ENCODE measurements at places on chromosomes 7 and 10. TPM values are rescaled to one million over a fixed set of nuclear protein-coding genes. Genes with fewer than 3 reads are reported as not detected.

DNA sequence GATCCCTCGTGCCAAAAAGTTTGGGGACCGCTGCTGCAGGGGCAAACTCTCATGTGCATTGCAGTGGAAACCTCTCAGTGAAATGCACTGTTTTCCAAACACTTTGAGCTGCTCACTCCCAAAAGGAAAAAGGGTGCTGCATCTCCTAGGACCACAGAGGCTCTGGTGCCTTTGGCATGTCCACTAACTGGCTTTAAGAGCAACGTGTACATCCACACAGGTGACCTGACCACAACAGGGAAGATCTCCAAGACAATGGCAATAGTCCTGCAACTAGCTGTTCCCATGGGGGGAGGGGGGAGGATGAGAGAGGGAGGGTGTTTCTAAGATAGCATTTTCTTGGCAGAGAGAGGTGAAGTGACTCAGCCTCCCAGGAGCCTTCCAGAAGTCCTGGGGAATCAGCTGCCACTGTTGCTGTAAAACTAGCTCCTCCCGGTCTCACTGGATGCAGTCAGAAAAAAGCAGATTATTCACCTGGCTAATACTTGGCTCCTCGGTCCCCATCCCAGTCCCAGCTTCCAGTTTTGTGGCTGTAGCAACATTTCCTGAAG is 181.7 kb downstream of the HECW1 start:
- no peak for DNase-seq
- H3K4me3 ChIP-seq = no peak overlapping the region
- no peaks in the 10 kb centered on the region for H3K27me3 ChIP-seq
- no peaks in the 10 kb centered on the region for H3K4me1 ChIP-seq

The AEBP1 gene
- 153 TPM for total RNA-seq

GRCh38 chr7:84195295-84196060 is 889 bp upstream of the SEMA3A start:
- no peaks in the 10 kb centered on the region for H3K36me3 ChIP-seq
- peak overlapping the region; percentile 80 for H3K27ac ChIP-seq
- peaks cover 30% of the 10 kb centered on the region for H3K4me1 ChIP-seq

GRCh38 chr10:87660484-87661133 is 931 bp downstream of the PAPSS2 start:
- no peaks in the 10 kb centered on the region for H3K36me3 ChIP-seq
- H3K4me3 ChIP-seq = peak overlapping the region; percentile 70
- H3K4me1 ChIP-seq = peaks cover 29% of the 10 kb centered on the region
- peak overlapping the region; percentile 78 for H3K27ac ChIP-seq

GRCh38 chr7:41880107-41880506 is 177.2 kb upstream of the INHBA start:
- DNase-seq = no peak
- no peak overlapping the region for H3K4me3 ChIP-seq
- H3K27ac ChIP-seq = no peak overlapping the region
- no peaks in the 10 kb centered on the region for H3K27me3 ChIP-seq

DNA sequence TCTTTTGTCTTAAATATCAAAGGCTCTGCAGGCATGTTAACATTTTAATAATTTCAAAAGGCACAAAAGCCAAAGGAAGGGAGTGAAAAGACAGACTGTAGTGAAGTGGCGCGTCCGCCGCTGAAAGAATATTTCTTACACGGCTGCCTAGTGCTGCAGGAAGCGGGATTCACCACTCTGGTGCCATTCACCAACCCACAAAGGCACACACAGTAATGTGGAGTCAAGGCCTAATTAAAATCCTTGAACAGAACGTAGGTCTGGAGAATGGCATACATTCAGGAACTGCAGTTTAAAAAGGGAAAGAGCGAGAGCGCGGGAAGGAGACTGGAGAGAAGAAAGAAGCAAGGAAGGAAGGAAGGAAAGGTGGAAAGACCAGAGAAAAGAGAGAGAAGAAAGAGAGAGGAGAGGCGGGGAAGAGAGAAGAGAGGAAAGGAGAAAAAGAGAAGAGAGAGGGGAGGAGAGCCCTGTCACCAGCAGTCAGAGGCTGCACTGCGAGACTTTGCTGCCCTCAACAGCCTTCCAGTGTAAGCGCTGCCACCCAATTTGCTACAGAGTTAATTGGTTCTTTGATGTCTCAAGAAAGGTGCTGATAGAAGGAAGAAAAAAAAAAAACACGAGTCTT is 554.0 kb downstream of the MDFIC start:
- H3K4me3 ChIP-seq = no peak overlapping the region
- no peak for DNase-seq
- peaks cover 11% of the 10 kb centered on the region for H3K4me1 ChIP-seq
- no peaks in the 10 kb centered on the region for H3K27me3 ChIP-seq

The VSTM4 gene
- total RNA-seq = 13.5 TPM

The SLC26A5 gene
- total RNA-seq = not detected

DNA sequence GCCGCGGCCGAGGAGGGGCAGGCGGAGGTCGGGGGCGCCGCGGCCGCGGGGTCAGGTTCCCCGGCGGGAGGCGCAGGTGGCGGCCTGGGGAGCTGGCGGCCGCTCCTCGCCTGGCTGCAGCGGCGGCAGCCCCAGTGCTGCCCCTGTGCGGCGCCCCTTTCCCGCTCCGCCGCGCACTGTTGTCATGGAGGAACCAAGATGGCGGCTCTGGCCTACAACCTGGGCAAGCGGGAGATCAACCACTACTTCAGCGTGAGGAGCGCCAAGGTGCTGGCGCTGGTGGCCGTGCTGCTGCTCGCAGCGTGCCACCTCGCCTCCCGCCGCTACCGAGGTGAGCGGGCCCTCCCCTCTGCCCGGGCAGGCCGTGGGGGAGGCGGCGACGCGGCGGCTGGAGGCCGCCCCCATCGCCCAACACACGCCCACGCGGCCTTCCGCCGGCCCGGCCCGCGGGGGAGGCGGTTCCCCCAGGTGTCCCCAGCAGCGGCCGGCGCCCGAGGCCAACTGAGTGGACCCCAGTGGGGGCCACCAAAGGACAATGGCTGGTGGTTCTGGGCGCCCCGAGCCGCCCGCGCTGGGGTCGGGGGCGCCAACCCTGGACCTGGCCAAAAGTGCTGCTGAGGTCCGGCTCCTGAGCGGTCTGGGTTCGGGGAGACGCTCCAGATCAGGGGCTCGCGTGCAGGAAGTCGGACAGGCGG is 425 bp downstream of the CASD1 start:
- peak overlapping the region; percentile 88 for H3K4me3 ChIP-seq
- H3K36me3 ChIP-seq = no peaks in the 10 kb centered on the region
- peak; percentile 93 for DNase-seq
- H3K4me1 ChIP-seq = peaks cover 38% of the 10 kb centered on the region

- DNase-seq = peak; percentile 77
- no peak overlapping the region for H3K4me3 ChIP-seq
- H3K36me3 ChIP-seq = no peaks in the 10 kb centered on the region
- no peak overlapping the region for H3K27ac ChIP-seq
Measured at GRCh38 chr10:131478377-131478989, 167.0 kb upstream of the TCERG1L start.

The ACTL6B gene
- total RNA-seq = not detected

The STK31 gene
- under 0.01 TPM for total RNA-seq

The NME8 gene
- total RNA-seq = 0.57 TPM

- no peak overlapping the region for H3K27ac ChIP-seq
- no peaks in the 10 kb centered on the region for H3K36me3 ChIP-seq
- H3K4me1 ChIP-seq = no peaks in the 10 kb centered on the region
- no peaks in the 10 kb centered on the region for H3K27me3 ChIP-seq
- H3K4me3 ChIP-seq = no peak overlapping the region
Measured at GRCh38 chr7:69198250-69198649, 400.0 kb upstream of the AUTS2 start.

- H3K27ac ChIP-seq = no peak overlapping the region
- no peaks in the 10 kb centered on the region for H3K36me3 ChIP-seq
- no peak overlapping the region for H3K4me3 ChIP-seq
- no peaks in the 10 kb centered on the region for H3K27me3 ChIP-seq
Measured at GRCh38 chr7:7862393-7862792, 106.2 kb upstream of the GLCCI1 start.

The CHRM2 gene
- 9.1 TPM for total RNA-seq

DNA sequence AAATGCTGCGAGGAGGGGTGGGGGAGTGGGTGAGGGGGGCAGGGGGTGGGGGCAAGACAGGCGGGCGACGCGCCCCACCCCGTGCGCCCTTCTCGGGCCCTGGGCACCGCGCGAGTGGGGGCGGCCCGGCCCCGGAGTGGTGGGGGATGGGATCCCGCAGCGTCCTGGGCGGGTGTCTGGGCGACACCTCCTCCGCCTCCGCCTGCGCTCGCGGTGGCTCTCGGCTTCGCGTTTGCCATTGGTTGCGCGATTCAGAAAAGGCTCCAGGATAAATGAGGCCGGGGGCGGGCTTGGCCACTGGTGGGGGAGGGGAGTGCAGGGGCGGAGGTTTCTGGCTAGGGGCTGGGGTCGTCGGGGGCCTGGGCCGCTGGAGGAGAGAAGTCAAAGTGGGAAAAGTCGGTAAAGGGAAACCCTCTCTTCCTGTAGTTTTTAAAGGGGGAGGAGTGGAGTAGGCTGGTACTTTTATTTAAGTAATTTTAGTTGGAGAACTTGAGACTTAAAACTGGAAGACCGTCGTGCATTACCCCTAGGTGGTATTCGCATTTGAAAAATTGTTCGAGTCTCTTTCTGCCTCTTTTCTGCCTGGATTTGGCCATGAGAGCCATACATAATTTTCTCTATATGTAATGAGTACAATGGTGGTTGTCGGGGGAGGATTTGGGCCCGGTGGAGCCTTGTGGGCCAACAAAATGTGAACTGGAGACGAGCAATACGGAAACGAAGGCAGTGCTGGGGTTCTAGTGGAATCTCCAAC is 992 bp upstream of the IGF2BP3 start:
- H3K4me3 ChIP-seq = peak overlapping the region; percentile 26
- H3K36me3 ChIP-seq = no peaks in the 10 kb centered on the region
- H3K27ac ChIP-seq = no peak overlapping the region
- H3K27me3 ChIP-seq = peaks cover 23% of the 10 kb centered on the region

The TMEM236 gene
- total RNA-seq = 0.34 TPM

DNA sequence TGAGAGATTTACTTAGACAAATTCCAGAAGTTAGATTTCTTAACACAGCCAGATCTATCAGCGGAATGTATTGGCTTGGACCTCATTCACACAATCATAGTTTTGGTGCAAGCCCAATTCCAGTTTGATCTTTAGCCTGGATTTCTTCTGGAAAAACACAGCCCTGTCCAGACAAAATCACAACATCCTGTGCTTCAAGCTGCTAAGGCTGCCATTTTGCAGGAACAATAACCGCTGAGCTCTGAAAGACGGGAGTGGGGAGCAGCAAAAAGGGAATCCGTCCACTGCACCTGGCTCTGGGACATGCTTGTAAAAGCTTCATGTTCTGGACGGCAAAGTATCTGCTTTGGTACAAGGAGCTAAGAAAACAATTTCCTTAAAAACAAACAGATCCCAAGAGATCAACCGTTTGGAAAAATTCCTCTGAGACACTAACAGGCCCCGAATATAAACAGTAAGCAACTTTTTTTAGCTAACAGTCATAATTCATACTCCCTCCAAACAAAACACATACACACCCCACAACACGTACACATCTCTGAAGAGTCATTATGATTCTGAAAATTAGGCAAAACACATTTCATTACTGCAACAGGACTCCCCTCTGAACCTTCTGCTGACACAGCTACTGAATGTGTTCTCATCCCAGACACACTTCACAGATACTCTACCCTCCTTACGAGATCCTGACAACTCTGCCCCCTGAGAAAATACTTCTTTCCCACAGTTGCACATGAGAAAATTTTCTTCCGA is 32.4 kb downstream of the ITIH5 start:
- H3K4me1 ChIP-seq = peaks cover 10% of the 10 kb centered on the region
- no peaks in the 10 kb centered on the region for H3K27me3 ChIP-seq
- H3K4me3 ChIP-seq = peak overlapping the region; percentile 14
- H3K27ac ChIP-seq = peak overlapping the region; percentile 55

DNA sequence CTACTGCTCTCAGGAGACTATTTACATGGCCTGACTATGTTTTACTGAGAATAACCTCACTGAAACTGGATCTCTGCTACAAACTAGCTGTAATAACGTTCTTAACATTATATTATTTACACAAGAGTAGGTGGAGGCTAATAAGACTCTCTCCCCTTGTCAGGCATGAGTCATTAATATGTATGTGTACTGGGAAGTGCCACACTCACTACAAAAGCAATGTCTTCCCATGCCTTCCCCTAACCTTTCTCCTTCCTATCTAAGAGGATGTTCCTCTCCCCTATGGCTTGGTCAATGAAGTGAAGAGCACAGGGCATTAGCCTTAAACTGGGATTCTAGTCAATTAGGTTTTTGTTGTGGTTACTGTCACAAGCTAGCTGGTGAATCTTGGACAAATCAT is 147.9 kb downstream of the DGKB start:
- no peak overlapping the region for H3K27ac ChIP-seq
- H3K4me3 ChIP-seq = no peak overlapping the region
- H3K36me3 ChIP-seq = no peaks in the 10 kb centered on the region
- H3K27me3 ChIP-seq = no peaks in the 10 kb centered on the region
- DNase-seq = no peak

DNA sequence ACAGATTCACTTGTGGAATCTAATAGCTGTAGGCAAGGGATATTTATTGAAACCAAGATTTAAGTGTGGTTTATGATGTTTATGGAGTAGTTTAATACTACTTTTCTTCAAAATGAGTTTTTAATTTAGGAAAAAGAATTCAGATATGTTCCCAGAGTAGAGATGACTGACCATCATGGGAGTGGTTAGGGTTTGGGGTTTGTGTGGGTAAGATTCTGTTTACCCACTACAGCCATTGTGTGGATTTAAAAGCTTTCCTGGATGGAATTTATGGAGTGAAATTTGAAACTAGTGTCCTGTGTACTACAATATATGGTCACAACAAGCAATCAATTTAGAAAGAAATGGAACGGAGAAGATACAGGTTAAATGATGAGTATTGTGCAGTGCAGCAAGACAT is 453.5 kb downstream of the AUTS2 start:
- peaks cover 28% of the 10 kb centered on the region for H3K4me1 ChIP-seq
- no peak for DNase-seq
- H3K36me3 ChIP-seq = no peaks in the 10 kb centered on the region
- no peak overlapping the region for H3K4me3 ChIP-seq

DNA sequence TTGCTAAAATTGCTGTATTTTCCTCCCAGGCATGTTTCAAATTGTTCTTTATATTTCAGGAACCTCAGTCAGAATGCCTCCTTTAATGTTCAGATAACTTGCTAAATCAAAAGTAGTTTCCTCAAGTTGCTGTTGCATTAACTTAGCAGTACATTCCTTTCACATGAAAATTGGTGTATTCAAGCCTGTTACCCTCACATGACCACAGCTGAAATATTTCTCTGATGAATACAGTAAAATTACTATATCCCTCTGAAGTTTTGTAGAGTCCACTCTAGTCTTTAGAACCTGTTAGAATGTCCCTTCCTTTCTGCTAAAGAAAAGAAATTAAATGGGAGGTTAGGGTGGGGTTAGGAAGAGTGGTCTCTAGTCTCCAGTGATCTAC is 24.5 kb upstream of the C1GALT1 start:
- H3K4me1 ChIP-seq = no peaks in the 10 kb centered on the region
- H3K4me3 ChIP-seq = no peak overlapping the region
- H3K27me3 ChIP-seq = no peaks in the 10 kb centered on the region
- DNase-seq = no peak
- no peaks in the 10 kb centered on the region for H3K36me3 ChIP-seq

DNA sequence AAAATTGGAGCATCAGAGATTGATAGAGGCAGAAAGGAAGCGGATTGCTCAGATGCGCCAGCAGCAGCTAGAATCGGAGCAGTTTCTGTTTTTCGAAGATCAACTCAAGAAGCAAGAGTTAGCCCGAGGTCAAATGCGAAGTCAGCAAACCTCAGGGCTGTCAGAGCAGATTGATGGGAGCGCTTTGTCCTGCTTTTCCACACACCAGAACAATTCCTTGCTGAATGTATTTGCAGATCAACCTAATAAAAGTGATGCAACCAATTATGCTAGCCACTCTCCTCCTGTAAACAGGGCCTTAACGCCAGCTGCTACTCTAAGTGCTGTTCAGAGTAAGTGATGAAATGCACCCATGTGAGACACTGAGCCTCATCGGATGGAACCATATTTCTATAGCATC is 33.1 kb downstream of the STAMBPL1 start:
- no peak for DNase-seq
- peak overlapping the region; percentile 51 for H3K27ac ChIP-seq
- H3K4me3 ChIP-seq = no peak overlapping the region
